ENCODE measurements at places on chromosomes 4 and X.

DNA sequence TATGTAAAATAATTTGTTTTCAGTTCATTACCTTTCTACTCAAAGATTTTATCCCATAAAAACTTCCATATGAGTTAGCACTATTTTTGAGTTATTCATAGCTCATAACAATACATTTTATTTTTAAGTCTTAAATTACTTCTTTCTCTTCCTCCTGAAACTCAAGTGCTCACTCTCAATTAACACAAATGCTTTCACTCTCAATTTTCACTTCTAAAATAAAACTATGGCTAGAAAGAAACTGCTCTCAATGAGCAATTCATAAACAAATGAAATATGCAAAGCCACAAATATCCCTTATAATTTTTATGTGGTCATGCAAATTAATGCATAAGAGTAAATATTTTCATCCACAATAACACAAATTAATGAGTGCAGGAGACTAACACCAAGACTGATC, 38.8 kb downstream of the MAML3 start:
- no peak for DNase-seq

- no peak for DNase-seq
Observed at GRCh38 chr4:175998782-175999181, 66.9 kb upstream of the WDR17 start.

- no peak for DNase-seq
Observed at GRCh38 chrX:11756354-11757318, 1.4 kb upstream of the MSL3 start.

GRCh38 chr4:3365871-3366842, 73.3 kb downstream of the RGS12 start:
- no peak for DNase-seq

GRCh38 chr4:125719987-125720386, 405.2 kb downstream of the FAT4 start:
- DNase-seq: no peak

DNA sequence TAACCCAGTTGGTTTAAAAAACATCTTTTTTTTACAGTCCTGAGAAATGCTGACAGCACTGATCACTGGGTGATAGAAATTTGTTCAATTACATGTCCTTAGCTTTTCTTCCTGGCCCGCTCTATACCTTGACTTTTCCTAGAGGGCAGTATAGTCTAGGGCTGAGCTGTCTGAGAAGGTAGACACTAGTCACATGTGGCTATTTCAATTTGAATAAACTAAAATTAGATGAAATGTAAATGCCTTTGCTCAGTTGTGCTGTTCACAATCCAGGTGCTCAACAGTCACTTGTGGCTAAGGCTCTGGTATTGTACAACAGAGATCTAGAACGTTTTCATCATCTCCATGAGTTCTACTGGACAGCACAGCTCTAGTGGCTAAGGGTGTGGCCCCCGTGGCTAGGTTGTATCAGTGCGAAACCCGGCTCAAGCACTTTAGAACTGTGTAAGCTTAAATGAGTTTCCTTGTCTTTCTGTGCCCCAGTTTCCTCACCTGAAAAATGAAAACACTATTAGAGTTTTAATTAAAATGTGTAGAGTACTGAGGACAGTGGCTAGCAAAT, 111.6 kb upstream of the WDR17 start:
- no peak for DNase-seq

GRCh38 chr4:146916479-146917076, 29.1 kb downstream of the TTC29 start:
- DNase-seq: no peak

- no peak for DNase-seq
Observed at GRCh38 chr4:173910891-173911290, 372.6 kb downstream of the FBXO8 start.

DNA sequence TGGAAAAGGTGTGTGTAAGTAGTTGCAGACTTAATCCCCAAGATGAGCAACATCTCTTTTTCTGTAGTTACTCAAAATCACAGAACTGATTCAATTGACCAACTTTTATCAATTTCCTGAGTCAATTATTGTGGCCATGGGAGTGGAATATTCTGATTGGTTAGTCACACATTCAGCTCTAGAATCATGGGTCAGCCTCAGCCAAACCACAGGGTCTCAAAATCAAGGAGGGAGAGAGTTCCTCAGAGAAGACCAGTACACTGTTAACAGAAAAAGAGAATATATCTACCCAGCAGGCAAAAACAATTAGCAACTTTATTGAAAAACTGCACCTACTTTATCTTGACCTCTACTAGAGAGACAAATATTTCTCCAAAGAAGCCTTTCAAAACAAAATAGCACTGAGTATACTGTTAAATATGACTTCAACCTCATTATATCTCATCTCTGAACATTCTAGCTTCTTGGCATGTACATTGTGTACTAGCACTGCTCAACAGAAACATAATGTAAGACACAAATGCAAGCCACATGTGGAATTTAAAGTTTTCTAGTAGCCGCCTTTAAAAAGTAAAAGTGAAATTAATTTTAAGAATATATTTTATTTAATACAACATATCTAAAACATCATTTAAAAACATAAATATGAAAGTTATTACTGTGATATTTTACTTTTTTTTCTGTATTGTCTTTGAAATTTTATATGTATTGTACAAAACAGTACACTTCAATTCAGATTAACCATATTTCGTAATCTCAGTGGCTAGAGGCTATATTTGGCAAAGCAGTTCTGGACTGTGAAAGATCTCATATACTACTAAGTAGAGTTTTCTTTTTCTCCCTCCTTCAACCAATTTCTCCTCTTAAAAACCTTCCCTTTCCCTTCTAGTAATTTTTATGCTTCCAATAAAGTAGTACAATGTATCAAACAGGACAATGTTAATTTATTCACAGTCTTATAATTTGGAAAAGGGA, 11.8 kb upstream of the LCORL start:
- no peak for DNase-seq

DNA sequence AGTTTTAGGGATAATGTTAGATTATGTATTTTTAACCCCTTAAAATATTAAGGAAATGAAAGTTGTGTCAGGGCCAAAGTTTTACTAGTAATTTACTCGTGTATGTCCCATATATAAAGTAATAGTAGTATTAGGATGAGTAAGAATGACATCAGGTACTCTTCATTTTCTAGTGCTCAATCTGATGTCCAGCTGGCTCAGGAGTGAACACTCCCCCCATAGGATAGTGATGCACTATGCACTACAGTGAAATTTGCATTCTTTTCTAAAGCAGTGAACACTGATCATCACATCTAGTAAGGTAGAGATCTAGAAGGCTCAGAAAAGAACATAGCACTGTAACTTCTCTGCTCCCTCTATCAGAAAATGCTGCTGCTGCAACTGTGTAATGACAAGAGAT, 409.7 kb downstream of the GLUD2 start:
- no peak for DNase-seq

DNA sequence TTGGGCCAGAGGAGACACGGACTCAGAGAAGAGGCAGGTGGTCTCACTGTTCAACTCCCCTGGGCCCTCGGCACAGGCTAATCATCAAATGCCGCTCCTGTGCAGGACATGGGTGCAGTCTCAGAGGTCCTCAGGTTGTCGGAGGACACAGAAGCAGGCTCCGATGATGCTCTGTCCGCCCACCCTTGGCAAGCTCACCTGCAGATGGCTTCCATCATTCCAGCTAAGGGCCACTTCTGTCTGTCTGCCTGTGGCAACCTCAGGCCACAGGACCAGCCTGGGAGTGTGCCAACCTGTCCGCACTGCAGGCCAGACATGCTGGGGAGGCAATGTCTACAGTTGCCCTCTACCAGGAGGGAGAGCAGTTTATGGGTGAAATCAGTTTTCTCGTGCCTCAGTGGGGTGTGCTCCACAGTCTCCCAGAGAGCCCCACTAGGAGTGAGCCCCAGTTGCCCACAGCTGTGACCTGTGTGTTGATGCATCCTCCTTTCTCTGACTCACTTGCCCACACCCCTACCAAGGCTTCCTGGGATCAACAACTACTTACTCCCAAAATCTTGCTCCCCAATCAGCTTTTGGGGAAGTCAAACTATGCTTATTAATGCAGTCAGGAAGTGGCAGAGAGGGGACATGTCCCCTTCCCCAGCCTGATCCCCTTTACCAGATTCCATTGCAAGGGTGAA, 55.9 kb downstream of the HTRA3 start:
- DNase-seq: no peak

DNA sequence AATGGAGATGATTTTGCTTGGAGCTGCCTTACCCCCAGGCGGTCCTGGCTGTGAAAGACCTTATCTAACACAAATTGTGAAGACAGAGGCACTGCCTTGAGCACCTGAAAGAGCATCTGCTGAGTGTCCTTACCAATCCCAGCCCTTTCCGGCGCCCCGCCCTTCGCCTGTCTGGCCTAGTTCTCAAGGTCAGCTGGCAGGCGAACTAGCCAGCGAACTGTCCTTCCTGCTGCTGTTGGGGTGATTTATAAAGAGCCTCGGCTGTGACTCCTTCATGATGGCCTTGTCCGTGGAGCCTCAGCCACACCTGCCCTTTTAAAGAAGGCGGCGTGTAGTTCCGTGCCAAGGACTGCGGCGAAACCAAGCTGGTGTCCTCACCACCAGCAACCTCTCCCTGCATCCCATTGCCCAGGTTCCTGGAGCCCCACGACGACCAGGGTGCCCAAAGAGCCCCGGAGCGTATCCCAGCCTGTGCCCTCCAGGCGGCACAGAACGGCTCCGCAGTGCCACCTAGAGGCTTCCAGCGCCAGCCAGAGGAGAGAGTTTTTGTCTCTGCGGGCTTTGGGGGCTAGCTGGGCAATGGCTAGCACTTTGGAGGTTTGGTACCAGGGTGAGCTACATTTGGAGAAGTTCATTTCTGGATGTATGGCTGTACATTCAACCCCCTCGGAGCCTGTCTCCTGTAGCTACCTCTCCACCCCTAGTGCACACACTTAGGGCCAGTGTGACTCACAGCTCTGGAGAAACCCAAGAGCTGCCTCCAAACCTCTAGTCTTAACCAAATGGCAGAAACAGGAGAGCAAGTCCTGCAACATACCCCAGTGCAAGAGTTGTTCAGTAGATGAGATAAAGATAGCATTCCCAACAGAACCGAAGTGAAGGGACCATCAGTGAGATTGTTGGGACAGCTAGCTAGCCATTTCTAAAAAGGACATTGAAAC, 36.8 kb upstream of the VMA21 start:
- DNase-seq: no peak

- no peak for DNase-seq
Observed at GRCh38 chrX:106397788-106398538, 213.8 kb upstream of the RADX start.

GRCh38 chr4:43112139-43112538, 219.6 kb downstream of the GRXCR1 start:
- DNase-seq: no peak

- no peak for DNase-seq
Observed at GRCh38 chrX:131728295-131729145, 184.6 kb downstream of the OR13H1 start.

DNA sequence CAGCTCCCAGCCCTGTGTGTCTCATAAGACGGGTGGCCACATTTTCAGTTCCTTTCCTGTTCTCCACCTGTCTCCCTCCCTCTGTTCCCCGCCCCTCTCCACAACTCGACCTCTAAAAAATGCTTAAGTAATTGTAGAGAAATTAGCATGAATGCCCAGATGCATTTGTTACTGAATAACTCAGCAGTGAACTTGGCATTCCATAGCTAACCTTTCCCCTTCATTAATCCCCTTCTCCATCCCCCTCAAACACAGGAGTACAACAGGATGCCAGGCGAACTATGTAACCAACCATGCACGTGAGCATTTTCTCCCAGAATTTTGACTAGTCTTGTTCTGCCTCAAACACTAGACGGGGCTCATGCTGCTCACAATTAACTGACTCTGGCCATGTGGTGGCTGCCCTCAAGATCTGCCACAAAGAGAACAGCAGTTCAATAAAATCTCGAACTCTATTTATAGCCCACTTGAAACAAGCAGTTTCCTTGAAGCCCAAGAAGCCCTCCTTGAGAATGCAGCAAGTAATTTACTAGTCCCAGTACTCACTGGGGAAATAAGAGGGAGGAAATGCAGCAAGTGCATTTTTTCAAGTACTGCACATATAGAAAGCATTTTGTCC, 351.2 kb downstream of the ARHGAP24 start:
- no peak for DNase-seq

DNA sequence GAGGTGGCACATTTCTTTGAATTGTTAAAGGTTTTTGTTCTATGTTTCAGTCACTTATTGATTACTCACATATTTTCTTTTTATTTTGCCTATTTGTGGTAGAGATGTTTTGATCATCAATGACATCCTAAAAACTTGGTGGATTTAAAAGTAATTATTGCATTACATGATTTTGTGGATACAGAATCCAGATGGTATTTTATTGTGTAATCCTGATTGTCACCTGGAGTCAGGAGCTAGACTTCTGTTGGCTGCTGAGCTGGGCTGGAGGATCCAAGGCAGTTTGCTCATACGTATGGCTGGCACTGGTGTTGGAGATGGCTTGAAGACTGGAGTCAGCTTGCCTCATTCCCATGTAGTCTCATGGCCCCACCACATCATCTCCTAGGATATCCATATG, 1009.6 kb upstream of the PCDH7 start:
- DNase-seq: no peak

DNA sequence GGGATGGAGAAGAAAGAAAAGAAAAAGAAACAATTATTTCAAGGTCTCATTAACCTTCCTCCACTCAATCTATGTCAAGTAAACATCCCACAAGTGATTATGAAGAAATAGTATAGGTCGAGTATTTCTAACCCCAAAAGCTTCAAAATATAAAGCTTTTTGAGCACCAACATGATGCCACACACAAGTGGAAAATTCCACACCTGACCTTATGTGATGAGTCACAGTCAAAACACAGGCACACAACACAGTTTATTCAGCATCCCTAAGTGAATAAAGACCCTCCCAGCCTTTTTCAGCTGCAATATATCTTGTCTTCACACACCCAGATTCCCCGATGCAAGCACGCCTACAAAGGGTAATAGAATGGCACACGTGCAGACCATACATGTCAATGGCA, 51.7 kb upstream of the VEGFC start:
- no peak for DNase-seq

DNA sequence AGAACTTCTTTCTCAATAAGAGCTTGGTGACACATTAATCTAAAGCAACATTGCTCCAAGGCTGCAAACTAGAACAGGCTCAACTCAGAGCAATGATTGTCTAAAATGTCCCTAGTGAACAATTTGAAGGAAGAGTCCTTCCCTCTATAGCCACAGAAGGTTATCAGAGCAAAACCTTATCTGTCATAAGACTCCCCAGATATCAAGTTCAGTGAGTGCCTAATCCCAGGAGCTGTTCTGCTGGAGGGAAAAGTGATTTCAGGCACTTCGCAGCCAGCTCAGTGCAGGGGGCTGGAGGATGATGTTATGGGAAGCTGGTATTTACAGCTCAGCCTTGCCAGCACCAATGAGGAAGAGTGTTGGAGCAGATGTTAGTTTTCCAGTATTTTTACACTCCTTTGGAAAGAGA, 497.5 kb downstream of the INPP4B start:
- no peak for DNase-seq

Data from activated T-helper 1 cell treated with anti-CD3 and anti-CD28 coated beads, Interleukin-2, amount 50 U/mL, for 16 hours (primary cell).